Cortex of kidney (tissue), 1 donor: ENCODE measurements at places on chromosomes 16 and 17.

- no peak for DNase-seq
Observed at GRCh38 chr16:50620646-50621451, 60.3 kb downstream of the SNX20 start.

DNA sequence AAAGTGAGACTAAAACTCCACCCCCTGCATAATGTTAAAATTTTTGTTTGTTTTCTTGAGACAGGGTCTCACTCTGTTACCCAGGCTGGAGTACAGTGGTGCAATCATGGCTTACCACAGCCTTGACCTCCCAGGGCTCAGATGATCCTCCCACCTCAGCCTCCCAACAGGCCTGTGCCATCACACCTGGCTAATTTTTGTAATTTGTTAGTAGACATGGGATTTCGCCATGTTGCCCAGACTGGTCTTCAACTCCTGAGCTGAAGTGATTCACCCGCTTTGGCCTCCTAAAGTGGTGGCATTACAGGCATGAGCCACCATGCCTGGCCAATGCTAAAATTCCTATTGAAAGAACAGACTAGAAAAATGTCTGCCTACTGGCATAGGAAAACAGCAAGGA, 103.8 kb downstream of the TRIM37 start:
- no peak for DNase-seq

DNA sequence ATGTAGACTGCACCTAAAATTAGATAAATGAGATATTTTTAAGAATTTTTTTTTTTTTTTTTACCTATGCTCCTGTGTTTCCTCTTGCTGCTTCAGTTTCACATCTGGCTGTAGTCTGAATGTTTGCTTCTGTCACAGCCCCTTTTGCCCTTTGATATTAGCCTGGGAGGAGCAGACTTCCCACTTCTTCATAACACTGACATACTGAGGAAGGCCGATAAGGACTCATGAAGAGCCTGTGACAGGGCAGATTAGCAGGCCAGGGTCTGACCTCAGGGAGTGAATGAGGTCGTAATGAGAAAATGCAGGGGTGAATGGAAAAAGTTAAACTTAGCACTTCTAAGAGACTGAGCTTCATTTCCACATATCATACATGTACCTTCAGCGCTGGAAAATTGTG, at the start of gene SLFN14:
SLFN14 (minus strand) TSS at position 117 of the 400 bp plus-strand sequence. CDS start 2,757 bp downstream, outside the sequence.
- no peak for DNase-seq

DNA sequence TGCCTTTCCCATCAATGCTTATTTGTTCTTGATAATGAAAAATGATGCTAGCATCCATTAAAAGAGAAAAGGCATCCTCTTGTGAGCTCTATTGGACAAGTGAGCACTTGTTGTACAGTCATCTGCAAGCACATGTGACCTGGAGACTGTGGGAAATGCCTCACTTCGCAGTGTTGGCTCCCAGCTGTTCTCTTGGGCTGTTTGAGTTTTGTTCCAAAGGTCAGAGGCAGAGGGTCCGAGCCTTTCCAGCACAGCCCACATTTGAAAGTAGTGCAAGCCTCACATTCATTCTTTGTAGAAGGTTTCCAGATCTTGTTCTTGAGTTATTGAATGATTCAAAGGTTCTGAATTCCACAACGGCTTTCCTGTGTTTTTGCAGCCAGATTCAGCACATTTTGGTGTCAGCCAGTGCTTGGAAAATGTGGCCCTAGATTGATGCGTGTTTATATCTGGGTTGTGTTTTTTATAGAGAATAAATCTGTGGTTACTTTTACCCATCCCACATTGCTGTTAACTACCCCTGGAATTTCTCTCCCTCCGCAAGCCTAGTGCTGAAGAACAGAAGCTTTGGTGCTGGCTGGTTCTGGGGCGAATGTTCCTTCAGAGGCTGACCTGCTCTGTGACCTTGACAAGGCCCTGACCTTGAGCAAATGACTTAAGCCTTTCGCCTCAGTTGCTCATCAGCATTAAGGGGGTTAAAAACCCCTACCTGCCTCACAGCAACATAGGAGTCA, 49.8 kb downstream of the CDH1 start:
- no peak for DNase-seq

DNA sequence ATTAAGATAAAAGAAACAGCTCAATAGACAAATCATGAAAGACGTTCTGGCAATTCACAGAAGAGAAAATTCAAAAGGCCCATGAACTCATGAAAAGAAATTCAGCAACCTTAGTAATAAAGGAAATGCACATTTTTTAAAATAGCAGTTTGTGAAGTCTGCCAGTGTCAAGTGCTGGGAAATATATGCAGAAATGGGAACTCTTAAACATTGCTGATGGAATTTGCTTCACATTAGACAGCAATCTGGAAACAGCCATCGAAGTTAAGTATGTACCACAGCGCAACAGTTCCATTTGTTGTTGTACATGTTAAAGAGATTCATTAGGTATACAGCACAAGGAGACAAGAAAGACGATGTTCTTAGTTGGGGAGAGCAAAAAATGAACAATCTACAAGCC, 319.4 kb upstream of the SALL1 start:
- no peak for DNase-seq

DNA sequence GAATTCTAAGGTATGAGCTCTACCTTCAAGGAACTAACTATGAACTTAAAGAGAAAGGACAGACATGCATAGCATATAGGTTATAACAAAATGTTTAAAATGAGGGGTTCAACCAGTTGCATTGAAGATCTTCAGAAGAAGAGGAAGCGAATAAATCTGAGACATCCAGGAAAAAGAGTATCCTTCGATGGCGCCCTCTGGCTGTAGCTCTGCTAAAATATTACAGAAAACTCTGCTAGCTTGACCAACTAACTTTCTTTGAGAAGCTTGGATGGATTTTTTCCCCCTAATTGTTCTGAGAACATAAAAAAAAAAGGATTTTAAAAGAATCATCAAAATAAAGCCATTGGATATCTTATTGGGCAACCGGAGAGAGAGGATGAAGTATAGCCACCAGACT, 659.9 kb upstream of the SOX9 start:
- no peak for DNase-seq

DNA sequence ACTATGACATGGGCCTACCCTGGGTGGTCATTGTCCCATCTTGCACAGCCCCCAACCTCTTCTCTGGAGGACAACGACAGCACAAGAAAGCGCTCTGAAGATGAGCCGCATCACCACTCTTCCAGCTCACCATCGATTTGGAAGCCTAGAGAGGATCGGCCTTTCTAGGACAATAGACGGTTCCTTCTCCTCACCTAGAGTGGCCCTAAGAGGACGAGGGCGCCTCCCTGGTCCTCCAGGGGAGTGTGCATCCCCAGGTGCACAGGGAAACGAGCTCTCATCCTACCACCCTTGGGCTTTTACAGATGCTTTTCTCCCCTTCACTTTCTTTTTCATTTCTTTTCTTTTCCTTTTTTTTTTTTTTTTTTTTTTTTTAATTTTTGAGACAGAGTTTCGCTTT, 20.3 kb upstream of the SLC52A1 start:
- no peak for DNase-seq

GRCh38 chr16:55653106-55653505, 2.7 kb upstream of the SLC6A2 start:
- DNase-seq, result no peak

- no peak for DNase-seq
Observed at GRCh38 chr16:4392382-4393239, 21.0 kb downstream of the VASN start.

DNA sequence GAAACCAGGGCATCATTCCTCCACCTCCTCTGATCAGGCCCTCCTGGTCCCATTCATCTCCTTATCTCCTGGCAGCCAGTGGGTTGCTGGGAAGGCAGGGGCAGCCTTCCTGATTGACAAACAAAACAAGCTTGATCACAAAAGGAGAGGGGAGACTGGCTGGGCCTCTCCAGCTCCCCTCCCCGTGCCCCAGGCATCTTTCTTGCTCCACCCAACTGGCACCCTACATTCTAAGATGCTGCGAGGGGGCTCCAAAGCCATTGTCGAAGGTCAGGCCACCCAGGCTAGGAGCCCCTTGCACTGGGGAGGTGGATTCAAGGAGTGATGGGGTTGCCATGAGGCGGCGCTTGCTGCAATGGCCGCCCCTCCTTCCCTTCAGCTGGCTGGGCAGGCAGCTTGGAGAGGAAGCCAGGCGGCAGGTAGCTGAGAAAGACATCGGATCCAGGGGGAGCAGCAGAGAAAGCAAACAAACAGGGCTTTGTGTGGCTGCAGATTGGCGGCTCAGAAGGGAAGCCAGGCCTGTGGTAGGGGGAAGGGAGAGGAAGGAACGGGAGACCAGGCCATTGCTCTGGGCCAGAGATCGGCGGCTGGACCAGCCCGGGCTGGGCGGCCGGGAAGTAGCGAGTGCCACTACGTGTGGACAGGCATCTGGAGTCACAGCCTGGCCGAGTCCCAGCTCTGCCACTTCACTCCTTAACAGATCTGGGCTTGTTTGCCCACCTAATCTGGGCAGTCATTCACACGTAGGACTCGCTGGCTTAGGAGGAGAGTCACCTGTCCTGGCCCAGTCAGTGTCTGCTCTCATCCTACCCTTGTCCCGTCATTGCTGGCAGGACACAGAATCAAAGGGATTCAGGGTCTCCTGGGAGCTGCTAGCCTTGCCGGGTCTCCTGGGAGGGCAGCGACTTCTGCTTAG, 12.3 kb downstream of the RAI1 start:
- no peak for DNase-seq

DNA sequence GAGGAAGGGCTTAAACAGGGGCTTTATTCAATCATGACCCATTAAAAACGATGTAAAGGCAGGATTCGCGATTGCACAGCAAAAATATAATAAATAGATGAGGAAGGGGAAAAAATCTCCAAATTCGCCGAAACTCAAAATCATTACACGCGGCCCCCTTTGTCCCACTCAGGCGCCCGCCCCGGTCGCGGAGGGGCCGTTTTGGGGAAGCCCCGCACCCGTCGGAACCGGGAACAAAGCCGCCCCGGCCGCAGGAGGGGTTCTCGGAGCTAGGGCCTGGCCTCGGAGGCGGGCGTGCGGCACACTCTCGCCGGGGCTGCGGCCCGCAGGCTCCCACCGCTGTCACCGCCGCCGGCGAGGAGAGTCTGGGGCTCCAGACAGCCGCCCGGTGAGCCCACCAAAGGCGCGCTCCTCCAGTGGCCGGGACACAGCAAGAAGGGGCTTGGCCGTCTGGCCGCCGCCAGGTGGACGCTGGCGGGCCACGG, 521 bp downstream of the C16orf87 start:
- no peak for DNase-seq

DNA sequence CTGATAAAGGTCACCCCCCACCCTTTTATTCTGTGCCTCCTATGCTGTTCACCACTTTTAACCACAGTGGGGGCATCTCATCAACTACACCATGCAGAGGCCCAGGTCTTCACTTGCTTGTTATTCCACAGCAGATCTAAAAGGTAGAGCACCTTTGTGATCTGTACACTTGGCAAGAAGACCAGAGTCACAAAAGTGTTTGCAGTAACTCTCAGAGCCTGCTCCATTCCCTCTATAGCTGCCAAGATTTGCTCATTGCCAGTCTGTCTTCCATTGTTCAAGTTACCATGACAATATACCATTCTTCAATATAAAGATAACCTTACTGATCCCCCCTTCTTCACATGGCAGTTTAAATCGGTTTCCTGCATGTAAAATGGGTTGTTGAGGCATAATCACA, 180.0 kb downstream of the TOX3 start:
- no peak for DNase-seq

DNA sequence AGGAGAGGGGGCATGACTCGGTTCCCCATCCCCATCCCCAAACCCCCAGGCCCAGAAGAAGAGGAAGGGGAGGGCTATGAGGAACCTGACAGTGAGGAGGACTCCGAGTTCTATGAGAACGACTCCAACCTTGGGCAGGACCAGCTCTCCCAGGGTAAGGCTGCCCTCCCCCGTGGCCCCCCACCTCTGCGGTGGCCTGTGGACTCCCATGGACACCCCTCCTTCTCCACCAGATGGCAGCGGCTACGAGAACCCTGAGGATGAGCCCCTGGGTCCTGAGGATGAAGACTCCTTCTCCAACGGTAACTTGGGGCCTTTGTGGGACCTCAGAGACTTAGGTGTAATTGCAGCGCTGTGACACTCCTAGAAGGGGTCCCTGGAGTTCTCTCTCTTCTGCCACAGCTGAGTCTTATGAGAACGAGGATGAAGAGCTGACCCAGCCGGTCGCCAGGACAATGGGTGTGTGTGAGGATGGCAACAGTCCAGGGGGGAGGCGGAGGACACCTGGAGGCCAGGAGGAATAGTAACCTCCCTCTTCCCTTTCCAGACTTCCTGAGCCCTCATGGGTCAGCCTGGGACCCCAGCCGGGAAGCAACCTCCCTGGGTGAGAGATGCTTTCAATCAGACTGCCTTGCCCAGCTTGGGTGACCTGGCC, 5.6 kb downstream of the CD19 start:
- DNase-seq, result no peak

- no peak for DNase-seq
Observed at GRCh38 chr16:85074225-85074914, 37.9 kb downstream of the CIBAR2 start.

DNA sequence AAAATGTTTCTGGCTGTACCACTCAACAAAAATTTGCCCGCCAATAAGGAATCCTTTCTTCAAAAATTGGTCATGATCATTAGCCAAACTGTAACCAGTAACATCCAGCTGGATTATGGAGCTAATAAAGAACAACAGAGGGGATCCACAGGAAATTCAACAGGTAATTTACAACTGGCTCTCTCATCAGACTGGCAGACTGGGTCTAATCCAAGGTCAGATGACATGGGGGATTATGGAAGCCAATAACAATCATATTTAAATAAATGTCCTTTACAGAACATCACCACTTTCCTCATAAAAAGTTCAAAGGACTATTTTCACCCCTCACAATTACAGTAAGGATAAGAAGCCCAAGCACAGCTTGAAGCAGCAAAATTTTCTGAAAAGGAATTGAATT, 66.4 kb downstream of the KANSL1 start:
- DNase-seq, result no peak

- no peak for DNase-seq
Observed at GRCh38 chr16:351804-352520, 561 bp downstream of the AXIN1 start.

- DNase-seq, result no peak
Observed at GRCh38 chr16:54059319-54059718, 227.3 kb downstream of the IRX3 start.

GRCh38 chr16:10039220-10040096, 142.8 kb downstream of the GRIN2A start:
- DNase-seq, result no peak

DNA sequence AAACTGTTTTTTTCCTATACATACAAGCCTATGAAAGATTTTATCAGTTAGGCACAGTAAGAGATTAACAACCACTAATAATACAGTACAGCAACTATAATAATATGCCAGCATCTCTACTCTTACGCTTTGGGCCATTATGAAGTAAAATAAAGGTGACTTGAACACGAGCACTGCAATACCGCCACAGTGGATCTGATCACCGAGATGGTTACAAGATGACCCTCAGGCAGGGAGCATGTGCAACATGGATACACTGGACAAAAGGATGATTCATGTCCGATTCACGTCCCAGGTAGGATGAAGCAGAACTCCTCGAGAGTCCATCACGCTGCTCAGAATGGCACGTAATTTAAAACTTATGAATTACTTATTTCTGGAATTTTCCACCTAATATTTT, 10.5 kb downstream of the PELP1 start:
- no peak for DNase-seq
